ENCODE measurements at places on chromosomes 12 and 14.

GRCh38 chr12:39074063-39074462 is 168.7 kb upstream of the CPNE8 start:
- no peak for DNase-seq

DNA sequence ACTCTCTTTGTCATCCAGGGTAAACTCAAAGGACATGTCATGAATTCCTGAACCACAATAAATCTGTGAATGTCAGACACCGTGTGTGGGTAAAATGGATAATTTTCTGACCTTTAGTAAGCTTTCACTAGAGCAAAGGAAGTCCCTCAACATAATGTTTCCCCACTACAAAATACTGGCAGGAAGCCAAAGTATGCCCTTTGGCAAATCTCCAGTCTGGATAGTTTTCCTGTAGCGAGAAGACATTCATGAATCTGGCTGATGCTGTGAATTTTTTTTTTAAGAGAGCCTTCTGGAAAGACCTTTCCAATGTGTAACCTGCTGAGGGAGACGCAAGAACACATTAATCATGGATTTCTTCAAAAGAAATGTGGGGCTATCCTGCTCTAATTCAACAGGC is 389.6 kb upstream of the DDHD1 start:
- no peak for DNase-seq

- DNase-seq = no peak
Measured at GRCh38 chr14:90556012-90556477, 159.2 kb downstream of the CALM1 start.

DNA sequence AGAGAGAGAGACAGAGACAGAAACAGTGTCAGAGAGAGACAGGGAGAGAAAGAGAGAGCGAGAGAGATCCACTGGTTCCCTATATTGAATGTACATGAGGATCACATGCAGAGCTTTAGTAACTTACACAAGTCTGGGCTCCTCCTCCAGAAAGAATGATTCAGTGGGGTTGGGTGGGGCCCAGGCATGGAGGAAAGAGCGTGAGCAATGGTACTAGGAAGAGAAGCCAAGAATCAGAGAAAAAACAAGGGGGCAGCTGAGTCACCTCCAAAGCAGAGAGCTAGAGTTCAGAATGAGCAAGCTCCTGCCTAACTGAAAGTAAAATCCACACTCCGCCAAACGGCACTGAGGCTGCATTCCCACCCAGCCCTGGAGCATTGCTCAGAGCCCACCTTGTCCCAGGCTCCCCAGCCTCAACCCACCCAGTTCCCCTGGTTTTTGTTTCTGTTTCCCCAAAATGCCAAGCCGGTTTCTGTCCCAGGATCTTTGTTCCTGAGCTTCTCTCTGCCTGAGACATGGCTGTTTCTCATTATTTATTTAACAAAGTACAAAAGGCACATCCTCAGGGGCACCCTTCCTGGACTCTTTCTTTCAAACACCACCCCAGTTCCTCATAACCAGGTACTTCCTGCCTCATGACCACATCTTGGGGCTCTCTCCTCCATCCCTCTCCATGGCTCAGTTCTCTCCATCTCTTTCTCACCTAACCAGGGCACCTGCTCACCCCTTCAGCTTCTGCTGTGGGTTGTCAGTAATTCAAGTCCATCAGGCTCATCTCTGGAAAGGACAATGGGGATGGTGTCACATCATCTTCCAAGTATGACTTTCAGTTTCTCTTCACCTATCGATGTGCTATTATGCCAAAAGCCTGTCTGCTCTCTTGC is 670.3 kb upstream of the TBX3 start:
- peak; percentile 15 for DNase-seq

DNA sequence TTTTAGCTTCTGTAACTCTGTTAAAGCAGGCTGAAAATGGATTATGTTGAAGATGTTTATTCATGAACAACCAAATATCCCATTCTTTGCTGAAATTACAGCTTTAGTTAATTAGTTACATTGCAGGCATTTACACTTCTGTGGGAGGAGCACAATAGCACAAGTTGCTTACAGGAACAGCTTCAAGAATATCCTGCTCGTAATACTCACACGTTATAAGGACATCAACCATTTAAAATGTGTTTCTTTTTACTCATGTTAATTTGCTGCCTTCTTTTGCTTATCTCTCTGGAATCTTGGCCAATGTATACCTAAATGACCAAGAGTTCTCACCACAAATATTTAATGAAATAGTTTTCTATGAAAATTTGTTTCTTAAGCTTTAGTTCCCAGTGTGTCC is 305.2 kb upstream of the SYT1 start:
- no peak for DNase-seq

- DNase-seq = no peak
Measured at GRCh38 chr12:112938751-112939150, 477 bp downstream of the OAS3 start.

DNA sequence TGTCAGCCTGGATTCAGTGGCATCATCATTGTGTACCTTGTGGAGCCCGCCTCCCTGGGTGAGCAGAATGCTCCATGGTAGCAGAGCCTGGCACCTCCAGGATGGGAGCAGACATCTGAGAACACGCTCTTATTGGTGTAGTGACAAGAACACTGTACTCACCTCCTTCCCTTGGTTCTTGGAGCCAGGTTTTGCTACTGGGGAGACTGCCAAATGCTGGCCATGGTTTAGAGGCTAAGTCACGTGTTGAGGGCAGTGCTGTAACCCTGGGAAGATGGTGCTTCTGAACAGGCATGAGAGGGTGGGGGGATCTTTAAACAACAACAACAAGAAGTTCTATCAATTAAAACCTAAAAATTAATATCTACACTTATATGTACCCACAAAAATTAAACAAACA is 47.6 kb upstream of the ASPG start:
- no peak for DNase-seq

- DNase-seq = peak; percentile 85
Measured at GRCh38 chr14:21092273-21093011, 6.0 kb downstream of the ZNF219 start.

GRCh38 chr12:34335819-34336262 is 313.5 kb downstream of the ALG10 start:
- no peak for DNase-seq

DNA sequence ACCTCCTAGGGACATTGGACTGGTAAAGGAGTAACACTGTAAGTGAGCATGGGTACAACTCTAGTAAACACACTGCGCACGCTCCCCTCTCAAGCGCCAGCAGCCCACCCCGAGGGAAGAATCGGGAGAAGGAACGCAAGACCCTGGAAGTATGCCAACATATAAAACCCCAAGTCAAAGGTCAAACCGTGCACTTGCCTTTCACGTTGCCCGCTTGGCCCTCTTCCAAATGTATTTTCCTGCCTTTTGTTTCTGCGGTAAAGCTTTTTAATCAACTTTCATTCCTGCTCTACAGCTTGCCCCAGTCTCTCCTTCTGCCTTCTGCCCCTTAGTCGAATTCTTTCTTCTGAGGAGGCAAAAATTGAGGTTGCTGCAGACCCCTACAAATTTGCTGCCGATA is 17.6 kb upstream of the CHST11 start:
- no peak for DNase-seq

GRCh38 chr14:45253754-45254310 is 830 bp upstream of the MIS18BP1 start:
- peak; percentile 18 for DNase-seq

DNA sequence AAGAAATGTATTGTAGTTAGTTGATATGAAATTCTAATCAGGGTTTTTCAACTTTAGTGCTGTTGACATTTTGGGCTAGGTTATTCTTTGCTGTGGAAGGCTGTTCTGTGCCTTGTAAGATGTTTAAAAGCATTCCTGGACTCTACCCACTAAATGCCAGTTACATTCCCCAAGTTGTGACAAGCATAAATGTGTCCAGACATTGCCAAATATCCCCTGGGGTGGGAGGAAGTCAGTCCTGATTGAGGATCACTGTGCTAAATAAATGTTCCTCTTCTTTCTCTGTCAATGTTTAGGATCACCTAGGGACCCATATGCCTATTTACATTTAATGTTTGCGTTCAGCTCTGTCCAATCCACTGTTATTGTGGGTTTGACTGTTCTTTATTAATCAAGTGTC is 268.3 kb downstream of the TMTC2 start:
- DNase-seq = no peak

DNA sequence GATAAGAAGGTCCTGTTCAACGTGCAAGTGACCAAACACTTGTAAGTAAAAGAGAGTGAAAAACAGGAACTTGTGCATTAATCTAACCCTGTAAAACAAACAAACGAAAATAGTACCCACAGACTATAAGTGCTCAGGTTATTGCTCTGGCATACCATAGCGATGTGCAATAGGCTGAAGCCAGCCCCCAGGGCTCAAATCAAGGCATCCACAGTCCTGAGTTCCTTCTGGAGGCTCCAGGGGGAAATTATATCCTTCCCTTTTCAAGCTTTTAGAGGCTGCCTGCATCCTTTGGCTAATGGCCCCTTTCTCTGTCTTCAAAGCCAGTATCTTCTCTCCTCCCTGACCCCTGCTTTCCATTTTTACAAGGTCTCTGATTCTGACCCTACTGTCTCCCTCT is 8.1 kb upstream of the CMAS start:
- no peak for DNase-seq

DNA sequence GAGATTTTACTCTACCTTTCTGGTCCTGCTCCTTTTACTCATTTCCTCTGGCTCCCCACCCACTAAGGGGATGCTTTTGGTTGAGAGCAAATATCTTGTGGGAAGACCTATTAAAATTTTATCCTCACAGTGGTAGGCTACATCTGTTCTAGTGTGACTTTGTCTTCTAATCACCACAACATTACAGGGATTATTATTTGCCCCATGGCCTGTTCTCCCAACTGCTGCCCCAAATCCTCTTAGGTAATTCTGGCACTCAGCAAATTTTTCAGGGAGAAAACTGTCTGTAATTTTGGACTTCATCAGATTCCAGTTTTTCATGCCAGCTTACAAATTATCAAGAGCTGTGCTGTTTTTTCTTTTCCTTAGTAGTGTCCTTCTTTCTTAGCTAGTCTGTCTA is 172.3 kb downstream of the GPHN start:
- DNase-seq = no peak

DNA sequence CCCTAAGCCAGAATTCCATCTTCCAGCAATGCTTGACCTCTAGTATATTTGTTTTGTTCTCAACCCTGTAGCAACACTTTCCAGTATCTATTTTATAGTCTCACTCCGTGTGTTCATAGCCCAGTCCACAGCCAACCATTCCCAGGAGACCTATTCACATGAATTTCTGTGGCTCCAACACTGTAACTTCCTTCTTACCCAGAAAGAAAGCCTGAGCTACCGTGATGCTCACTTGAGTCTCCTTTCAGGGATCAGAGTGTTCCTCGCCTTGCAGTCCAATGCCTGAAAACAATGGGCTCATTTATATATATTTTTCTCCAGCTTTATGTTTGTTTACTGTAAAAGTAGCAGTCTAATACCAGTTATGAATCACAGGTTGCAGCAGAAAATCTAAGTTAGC is 645.0 kb upstream of the NOVA1 start:
- no peak for DNase-seq
